ENCODE measurements at places on chromosomes 5 and 9.
A peak's percentile ranks its signal among the peaks of the same experiment; 100 is the strongest.

DNA sequence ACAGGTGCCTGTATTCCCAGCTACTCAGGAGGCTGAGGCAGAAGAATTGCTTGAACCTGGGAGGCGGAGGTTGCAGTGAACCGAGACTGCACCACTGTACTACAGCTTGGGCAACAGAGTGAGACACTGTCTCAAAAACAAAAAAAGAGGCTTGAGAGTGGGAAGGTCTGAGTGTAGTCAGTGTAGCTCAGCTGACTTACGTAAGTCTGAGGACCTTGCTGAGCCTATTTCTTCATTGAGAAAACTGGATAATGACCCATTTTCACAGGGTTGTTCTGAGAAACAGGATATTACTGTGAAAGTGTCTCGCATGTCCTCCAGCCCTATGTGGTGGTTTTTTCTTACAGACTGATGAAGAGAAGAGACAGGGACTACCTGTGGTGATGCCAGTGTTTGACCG is 66.7 kb downstream of the WDR41 start:
- DNase-seq: no peak

- DNase-seq: no peak
These were observed 33.1 kb downstream of the SLC25A51 start for GRCh38 chr9:37870799-37871176.

- peak; percentile 45 for DNase-seq
These were observed 16.1 kb upstream of the NEUROG1 start for GRCh38 chr5:135551593-135552447.

- no peak for DNase-seq
These were observed 149.5 kb upstream of the DHFR start for GRCh38 chr5:80804332-80804731.

DNA sequence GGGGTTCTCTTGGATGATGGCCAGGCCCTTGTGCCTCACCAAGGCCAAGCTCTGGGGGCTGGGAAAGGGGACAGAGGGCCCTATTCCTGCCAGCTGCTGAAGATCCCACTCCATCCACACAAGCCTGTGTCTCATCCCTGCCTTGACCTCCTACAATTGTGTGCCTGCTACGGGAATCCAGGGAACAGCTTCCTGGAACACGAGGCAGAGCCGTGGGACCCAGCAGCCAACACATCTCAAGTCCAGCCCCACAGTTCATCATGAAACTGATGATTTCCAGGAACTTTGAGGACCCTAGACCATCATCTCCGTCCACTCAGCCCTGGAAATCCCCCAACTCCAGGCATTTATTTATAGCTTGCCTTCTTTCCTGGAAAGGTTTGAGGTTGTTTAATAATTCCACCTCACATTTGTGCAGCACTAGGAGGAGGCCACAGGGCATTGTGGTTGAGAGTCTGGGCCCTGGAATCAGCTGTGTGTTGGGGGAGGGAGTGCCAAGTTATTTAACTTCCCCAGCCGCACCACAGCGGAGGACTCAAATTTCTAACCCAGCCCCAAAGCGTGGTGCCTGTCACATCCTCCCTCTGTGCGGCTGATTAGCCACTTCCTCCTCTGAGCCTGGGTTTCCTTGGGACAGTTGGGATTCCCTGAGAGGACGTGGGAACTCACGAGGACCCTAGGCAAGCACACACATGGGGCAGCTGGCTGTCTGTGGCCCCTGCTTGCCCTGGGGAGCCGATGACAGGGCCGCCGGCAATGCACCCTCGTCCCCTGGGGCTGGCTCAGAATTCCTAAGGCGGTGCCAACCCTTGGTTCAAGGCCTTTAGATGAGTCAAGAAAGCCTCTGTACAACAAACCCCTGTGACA is 58.2 kb upstream of the GGTA1 start:
- DNase-seq: no peak

DNA sequence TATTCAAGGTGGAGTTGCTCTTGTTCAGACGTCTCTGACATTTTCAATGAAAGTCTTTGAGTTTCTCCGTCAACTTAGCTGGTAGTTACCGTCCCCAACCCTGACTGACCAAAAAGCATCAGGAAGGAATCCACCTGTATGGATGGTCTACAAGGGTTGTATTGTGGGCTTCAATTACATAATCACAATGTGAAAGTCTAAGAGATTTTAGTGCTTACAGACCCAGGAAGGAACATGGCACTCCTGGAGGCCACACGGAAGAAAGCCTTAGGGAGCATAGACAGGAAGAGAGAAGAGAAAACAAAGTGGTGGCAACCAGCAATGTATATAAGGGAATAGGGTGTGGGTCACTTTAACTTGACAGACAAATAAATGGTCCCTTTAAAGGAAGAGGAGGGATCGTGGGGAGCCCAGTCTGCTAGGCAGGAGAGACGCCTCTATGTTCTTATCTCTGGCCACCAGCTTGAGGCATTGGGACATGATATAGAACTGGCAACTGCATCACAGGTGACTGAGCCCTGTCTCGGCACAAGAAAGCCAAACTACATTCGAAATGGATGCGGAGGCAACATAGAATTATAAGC is 80.4 kb downstream of the ALDH7A1 start:
- no peak for DNase-seq

DNA sequence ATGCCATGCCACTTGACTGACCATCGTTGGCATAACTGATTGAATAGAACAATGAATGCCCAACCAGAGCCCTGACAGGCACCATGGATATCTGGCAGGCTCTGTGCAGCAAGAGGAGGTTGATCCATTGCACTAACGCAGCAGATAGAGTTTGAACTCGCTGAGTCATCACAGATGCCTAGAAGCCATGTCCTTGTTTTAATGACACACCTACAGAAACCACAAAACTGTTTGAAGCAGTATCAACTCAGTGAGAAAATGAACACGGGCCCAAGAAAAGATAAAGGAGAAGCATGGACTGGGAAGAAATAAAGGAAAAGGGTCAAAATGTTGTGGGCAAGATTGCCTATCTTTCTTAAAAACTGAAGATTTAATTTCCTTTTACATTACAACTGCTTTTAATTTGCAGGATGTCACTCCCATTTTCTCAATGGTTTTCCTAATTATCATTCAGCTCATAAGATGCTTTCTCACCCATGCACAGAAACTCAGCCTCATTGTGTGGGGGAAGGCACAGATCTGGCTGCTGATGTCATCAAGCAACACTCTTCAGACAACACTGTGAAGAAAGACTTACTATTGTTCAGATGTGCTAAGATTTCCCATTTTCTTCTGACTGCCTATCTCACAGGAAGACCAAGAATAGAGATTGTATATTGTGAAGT is 129.0 kb downstream of the PIK3R1 start:
- DNase-seq: no peak

- no peak for DNase-seq
These were observed 5.3 kb downstream of the TMEM161B start for GRCh38 chr5:88263349-88263748.

GRCh38 chr9:84642553-84643141 is 26.9 kb upstream of the NTRK2 start:
- no peak for DNase-seq

DNA sequence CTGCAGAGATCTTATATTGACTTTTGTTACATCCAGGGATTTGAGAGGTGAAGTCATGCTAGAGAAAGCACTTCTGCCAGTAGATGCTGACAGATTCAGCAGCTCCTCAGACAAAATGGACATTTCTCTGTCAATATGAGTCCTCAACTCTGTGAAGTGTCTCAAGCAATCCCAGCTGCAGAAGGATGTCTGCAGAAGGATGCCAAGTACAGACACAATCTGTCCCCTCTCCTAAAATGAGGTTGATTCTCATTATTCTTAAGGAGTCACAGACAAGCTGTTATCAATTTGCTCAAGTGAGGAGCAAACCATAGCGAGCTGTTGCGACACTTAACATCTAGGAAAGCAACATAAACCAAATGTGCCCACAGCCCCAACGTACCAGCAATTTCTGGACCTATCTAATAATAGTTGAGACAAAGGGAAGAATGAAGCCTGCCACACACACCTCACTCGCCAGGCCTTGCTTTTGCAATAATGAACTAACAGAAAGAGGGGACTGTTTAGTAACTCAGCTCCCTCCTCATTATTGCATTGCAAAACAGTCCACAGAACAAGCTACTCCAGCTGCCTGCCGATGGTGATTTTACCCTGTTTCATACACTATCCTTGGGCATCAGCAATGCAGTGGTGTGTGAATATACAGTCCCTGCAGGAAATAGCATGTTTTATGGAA is 364.2 kb upstream of the PDE4D start:
- DNase-seq: no peak

GRCh38 chr5:132496631-132497487 is 6.3 kb upstream of the IRF1 start:
- no peak for DNase-seq

DNA sequence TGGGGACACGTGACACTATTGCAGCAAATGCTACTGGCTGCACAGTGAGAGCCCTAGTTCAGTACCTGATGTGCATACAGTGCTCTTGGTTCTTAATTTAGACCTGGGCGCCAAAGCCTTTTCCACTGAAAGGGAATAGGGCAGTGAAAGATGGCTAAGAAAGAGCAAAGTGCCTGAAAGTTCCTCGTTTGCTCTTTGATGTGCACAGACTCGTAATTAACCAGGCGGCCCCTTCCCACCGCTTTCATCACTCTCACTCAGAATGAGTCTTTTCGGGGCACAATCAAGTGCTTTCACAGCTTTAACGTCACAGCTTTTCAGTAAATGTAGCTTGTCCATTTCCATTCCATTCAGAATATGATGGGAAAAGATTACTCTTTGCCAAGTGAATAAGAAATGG is 116.6 kb upstream of the ADRA1B start:
- no peak for DNase-seq

DNA sequence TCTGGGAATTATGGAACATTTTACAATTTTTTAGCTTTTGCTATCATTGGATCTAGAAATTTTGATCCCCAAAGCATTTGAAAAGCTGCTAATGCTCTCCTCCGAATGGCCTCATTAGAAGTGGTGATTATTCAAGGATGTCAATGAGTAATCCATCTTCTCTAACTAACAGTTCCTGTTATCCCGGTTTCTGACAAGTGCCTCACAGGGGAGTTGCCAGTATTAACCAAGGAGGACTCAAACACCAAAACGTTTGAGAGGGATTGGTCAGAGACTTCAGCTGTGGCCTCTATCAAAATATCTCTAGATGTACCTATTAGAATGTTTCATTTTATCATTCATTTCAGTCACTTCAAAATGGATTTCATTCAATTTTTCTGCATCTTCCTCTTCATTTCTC is 208.3 kb upstream of the ITGA1 start:
- no peak for DNase-seq

DNA sequence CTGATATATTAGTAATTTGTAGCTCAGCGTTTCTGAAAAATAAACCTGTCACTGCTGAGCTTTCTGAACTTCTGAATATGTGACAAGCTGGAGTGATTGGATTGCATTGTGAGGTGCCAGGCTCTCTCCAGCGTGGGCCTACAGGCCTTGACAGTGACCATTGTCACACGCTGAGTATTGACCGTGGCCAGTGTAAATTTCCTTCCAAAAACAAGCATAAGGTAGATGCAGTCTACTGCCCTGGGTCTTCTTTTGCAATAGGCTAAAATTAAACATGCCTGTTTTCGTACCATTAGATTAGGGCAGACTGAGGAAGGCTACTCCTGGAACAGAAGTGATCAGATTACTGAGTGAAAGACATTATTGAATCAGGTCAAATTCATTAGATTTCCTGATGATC is 60.2 kb downstream of the SPEF2 start:
- DNase-seq: no peak

GRCh38 chr9:124849801-124850200 is 3.5 kb upstream of the WDR38 start:
- no peak for DNase-seq

- DNase-seq: no peak
These were observed 473.4 kb downstream of the NTRK2 start for GRCh38 chr9:85142968-85143367.

GRCh38 chr5:5497152-5497788 is 74.8 kb downstream of the ICE1 start:
- DNase-seq: no peak

DNA sequence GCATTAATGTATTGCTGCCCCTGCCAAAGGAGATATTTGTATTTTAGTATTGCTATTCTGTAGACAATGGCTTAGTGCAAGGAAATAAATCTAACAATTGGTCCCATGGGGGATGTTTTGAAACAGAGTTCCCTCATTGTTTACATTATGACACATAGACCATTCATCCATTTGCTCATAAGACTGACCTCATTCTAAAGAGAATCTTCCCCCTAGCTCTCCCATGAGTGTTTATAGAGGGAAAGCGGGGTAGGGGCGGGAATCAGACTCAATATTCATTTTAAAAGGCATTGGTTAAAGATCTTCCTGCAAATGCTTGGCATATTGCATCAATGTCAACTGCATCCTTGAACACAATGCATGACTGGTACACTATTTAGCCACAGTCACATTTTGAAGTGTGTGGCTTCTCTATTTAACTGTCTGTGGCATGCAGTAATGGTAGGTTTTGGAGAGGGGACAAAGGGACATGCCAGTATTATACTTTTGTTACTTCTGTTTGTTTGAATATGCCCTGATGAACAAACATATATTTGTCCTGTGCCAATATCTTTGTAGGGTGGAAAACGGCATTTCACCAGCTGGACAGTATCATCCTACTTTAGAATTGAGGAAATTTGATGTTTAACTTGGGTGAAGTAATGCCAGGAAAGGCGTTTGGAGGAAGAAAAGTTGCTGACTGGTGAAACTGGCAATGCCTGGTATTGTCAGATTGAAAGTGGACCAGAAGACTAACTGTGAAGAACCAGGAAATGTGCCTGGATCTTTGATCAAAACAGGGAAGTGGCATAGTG is 84.1 kb upstream of the MEGF10 start:
- no peak for DNase-seq

GRCh38 chr5:134007581-134008265 is 2.9 kb upstream of the VDAC1 start:
- no peak for DNase-seq

DNA sequence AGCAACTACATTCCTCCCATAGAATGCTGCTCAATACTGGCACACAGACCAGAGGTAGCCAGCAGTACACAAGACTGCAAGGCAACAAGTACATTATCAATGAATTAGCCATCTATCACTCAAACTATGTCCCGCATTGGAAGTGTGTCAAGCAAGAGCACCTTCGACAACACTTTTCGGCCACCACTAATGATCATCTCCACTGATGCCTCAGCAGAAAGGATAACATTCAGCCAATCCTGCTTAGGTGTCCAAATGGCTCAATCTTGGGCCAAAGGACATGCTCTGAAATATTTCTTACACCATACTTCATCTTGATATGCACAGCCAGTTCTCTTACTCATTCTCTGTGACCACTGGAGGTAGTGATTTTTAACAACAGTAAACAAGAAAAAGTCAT is 25.0 kb downstream of the SKP1 start:
- DNase-seq: no peak

All from stimulated activated CD4-positive, alpha-beta T cell treated with anti-CD3 and anti-CD28 coated beads, Interleukin-12 subunit alpha, Interleukin-12 subunit beta, amount 100 ng/mL, for 48 hours (primary cell).